ENCODE measurements at places on chromosomes 2 and 18.

- H3K27me3 ChIP-seq, result peaks cover 1% of the 10 kb centered on the region
- H3K4me1 ChIP-seq, result no peaks in the 10 kb centered on the region
- H3K36me3 ChIP-seq, result no peaks in the 10 kb centered on the region
Observed at GRCh38 chr2:5803547-5803946, 111.4 kb downstream of the SOX11 start.

GRCh38 chr18:26185267-26185666 lies 41.0 kb upstream of the TAF4B start:
- no peaks in the 10 kb centered on the region for H3K27me3 ChIP-seq
- H3K27ac ChIP-seq, result no peak overlapping the region
- no peak for DNase-seq

DNA sequence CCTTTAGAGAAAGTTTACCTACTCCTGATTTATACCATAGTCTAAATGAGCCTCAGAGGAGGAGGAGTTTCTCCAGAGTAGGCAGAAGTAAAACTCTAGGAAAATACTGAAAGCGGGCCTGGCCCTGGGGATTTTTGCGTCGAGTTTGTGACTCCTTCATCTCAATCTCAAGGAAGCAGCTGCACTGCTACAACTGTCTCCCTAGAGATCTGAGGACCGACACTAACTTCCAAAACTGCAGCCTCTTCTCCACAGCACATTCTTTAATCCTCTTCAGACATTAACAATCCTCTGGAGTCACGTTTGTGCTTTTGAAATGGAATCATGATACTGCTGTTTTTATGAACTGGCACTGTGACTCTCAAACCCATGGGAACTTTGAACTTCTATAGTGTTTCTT lies 281.4 kb downstream of the KCNS3 start:
- DNase-seq, result no peak
- H3K36me3 ChIP-seq, result no peaks in the 10 kb centered on the region
- no peaks in the 10 kb centered on the region for H3K4me1 ChIP-seq
- H3K4me3 ChIP-seq, result no peak overlapping the region

GRCh38 chr2:226155093-226155875 lies 644.3 kb downstream of the IRS1 start:
- DNase-seq, result no peak
- H3K4me3 ChIP-seq, result no peak overlapping the region
- no peaks in the 10 kb centered on the region for H3K4me1 ChIP-seq
- H3K27ac ChIP-seq, result no peak overlapping the region

- peaks cover 3% of the 10 kb centered on the region for H3K27me3 ChIP-seq
- H3K27ac ChIP-seq, result no peak overlapping the region
- DNase-seq, result no peak
Observed at GRCh38 chr18:58453913-58454317, 175.0 kb downstream of the ALPK2 start.

- H3K4me3 ChIP-seq, result no peak overlapping the region
- H3K27ac ChIP-seq, result no peak overlapping the region
- DNase-seq, result no peak
- H3K4me1 ChIP-seq, result no peaks in the 10 kb centered on the region
- H3K36me3 ChIP-seq, result no peaks in the 10 kb centered on the region
Observed at GRCh38 chr2:144947709-144948037, 427.8 kb upstream of the ZEB2 start.

DNA sequence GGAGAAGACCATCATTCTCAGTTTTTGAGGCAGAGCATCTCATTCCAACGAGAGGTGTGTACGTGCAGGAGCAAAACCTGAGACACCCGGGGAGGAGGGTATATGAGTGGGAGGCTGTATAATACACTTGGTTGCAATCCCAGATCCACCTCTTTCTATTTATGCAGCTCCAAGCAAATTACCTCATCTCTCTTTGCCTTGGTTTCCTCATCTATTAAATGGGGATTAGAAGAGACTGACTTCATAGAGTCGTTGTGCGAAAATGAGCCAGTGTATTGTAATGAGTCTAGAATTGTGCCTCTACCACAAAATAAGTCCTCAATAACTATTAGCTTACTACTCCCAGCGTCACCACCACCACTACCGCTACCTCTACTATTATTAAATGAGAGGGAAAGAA lies 40.1 kb downstream of the TGOLN2 start:
- DNase-seq, result no peak

- H3K27me3 ChIP-seq, result peaks cover 8% of the 10 kb centered on the region
- H3K36me3 ChIP-seq, result no peaks in the 10 kb centered on the region
- no peak overlapping the region for H3K27ac ChIP-seq
- no peaks in the 10 kb centered on the region for H3K4me1 ChIP-seq
- DNase-seq, result no peak
- H3K4me3 ChIP-seq, result no peak overlapping the region
Observed at GRCh38 chr18:58785171-58785805, 79.4 kb upstream of the ZNF532 start.

GRCh38 chr18:29596959-29597358 lies 1420.0 kb upstream of the CDH2 start:
- no peaks in the 10 kb centered on the region for H3K27me3 ChIP-seq
- DNase-seq, result no peak
- H3K36me3 ChIP-seq, result no peaks in the 10 kb centered on the region
- H3K4me1 ChIP-seq, result no peaks in the 10 kb centered on the region

- H3K36me3 ChIP-seq, result peaks cover 2% of the 10 kb centered on the region
- no peak overlapping the region for H3K27ac ChIP-seq
- H3K27me3 ChIP-seq, result peaks cover 7% of the 10 kb centered on the region
- H3K4me1 ChIP-seq, result peaks cover 18% of the 10 kb centered on the region
Observed at GRCh38 chr2:102137138-102137537, 5.4 kb upstream of the IL1R1 start.

DNA sequence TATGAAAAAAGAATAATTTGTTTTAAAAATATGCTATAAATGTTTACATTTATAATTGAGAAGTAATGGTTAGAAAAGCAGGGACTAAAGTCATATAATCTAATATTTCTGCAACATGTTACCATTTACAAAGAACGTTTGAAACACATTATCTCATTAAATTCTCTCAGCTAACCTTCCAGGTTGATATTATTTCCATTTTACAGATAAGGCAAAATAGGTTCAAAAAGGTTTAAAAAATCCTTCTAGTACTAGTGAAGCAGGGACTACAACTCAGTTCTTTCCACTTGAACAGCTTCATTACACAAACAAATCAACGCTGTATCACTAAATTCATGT lies 875 bp downstream of the FASTKD1 start:
- peaks cover 18% of the 10 kb centered on the region for H3K4me1 ChIP-seq
- H3K27me3 ChIP-seq, result no peaks in the 10 kb centered on the region
- H3K36me3 ChIP-seq, result no peaks in the 10 kb centered on the region
- peak overlapping the region; percentile 86 for H3K27ac ChIP-seq
- peak overlapping the region; percentile 95 for H3K4me3 ChIP-seq
- no peak for DNase-seq

- peaks cover 3% of the 10 kb centered on the region for H3K27me3 ChIP-seq
- no peaks in the 10 kb centered on the region for H3K36me3 ChIP-seq
- DNase-seq, result no peak
- H3K4me1 ChIP-seq, result peaks cover 2% of the 10 kb centered on the region
Observed at GRCh38 chr2:99640635-99641151, 150.9 kb upstream of the REV1 start.

Measured in naive thymus-derived CD8-positive, alpha-beta T cell (primary cell).